Inflammatory macrophage treated with lipopolysaccharide for 4 hours (primary cell): ENCODE measurements at places on chromosomes 6 and 20.
A peak's percentile ranks its signal among the peaks of the same experiment; 100 is the strongest.

DNA sequence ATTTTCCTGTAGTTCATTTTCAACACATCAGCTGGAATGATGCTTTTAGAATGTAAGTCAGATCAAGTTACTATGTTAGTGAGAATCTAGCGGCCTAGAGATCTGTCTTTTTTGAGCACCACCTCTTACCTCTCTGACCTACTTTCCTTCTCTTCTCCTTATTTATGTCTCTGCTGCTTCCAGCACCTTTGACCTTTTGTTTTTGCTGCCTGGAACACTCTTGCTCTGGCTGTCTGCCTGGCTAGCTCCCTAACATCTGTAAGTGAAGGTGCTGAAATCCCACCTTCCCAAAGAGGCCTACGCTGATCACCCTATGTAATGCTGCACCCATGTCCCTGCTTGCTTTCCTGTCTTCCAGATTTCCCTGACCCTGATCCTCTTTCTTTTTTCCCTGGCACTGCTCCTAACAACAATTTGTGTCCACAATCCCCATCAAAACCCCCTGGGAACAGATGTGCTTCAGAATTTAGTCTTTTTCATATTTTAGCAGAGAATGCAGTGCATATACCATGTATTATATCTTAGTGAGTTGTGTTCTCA lies 87.8 kb downstream of the RFPL4B start:
- no peak for DNase-seq

DNA sequence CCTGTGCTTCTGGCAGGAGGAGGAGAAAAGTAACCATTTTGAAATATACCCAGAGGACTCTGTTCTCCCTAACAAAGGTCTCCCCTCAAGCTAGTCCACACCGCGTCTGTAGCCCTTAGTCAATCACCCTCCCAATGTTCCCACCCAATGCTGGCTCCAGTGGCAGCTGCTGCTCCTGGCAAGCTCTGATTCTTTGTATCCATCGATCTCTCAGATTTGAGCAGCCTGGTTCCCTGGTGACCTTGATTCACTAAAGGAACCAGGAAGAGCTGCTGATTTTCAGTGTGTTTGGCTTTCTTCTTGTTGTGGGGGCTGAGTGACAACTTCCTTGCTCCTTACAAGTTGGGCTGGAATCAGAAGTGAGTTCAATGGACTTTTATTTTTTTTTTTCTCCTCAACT lies 68.5 kb downstream of the FOXC1 start:
- DNase-seq: no peak

DNA sequence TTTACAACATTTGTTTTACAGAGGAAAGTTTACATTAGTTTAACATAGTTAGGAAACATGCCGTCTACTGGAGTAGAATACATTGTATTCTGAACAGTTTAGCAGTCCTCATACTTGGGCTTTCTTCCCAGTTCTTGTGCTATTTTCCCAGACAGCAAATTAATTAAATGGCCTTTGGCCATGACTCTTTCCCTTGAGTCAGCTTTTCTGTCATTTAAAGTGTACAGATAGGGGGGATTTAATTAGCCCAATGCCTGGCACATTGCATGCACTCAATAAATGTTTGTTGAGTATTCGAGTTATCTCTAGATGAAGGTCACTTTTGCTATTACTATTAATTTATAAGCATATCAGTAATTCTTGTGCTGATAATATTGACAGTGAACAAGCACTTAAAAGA lies 1.6 kb downstream of the TMEM244 start:
- DNase-seq: no peak

DNA sequence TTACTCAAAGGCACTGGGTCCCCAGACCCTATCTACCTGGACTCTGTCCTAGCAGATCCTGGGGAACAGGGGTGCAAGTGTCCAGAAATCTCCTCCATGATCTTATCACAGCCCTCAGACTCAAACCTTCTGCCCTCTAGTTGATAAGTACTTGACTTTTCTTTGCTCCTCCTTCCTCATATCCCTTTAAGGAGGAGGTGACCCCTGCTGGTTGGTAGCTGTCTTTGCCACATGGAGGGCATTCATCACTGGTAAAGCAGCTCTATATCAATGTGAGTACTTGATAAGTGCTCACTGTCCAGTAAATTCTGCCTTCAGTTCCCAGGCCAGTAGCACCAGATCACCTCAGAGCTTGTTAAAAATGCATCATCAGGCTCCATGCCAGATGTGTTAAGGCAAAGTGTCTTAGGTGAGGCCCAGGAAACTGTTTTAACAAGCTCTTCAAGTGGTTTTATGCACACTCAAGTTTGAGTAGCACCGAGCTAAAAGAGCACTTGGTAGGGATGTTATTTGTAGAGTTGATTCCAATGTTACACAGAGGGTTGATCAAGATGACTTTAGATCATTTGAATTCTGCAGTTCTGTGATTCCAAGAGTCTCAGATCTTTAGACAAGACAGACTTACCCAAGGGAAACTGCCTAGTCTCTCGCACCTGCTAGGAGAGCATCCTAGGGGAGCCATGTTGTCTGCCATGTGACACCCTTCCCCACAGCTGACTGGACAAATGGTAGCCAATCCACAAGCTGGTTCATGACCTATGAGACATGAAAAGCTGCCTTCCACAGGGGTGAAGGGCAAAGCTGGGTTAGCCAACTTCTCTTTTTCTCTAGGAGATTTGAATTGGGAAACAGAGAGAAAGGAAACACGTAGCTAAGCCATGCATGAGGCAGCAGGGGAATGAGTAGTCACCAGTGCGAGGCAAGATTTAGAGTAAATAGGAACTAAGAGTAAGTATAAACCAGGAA lies 18.6 kb downstream of the TREML2 start:
- DNase-seq: peak; percentile 98

GRCh38 chr20:22303523-22303922 lies 280.8 kb downstream of the FOXA2 start:
- DNase-seq: no peak

DNA sequence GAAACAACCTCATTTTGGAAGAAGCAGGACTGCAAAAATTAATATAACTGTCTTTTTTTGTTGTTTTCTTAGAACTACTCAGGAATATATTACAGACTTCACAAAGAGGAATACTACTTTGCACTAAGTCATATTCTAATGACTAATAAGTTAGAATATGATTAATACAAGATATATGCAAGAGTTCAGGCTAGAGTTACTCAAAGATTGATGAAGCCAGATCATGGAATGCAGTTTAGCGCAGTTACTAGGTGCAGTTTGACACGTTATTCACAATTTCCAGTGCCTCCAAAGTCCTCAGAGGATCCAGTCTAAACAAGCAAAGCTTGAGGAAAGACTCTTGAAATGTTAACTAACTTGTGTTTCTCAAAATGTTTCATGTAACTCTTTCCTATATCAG lies 1.2 kb upstream of the MYCT1 start:
- no peak for DNase-seq

GRCh38 chr6:143939364-143939763 lies 68.7 kb downstream of the PLAGL1 start:
- peak; percentile 39 for DNase-seq

GRCh38 chr6:6148192-6148815 lies 141.6 kb upstream of the NRN1 start:
- DNase-seq: no peak

GRCh38 chr6:24931718-24932691 lies 3.8 kb downstream of the RIPOR2 start:
- DNase-seq: peak; percentile 32

GRCh38 chr20:18166241-18166881 lies 28.7 kb downstream of the KAT14 start:
- peak; percentile 23 for DNase-seq

DNA sequence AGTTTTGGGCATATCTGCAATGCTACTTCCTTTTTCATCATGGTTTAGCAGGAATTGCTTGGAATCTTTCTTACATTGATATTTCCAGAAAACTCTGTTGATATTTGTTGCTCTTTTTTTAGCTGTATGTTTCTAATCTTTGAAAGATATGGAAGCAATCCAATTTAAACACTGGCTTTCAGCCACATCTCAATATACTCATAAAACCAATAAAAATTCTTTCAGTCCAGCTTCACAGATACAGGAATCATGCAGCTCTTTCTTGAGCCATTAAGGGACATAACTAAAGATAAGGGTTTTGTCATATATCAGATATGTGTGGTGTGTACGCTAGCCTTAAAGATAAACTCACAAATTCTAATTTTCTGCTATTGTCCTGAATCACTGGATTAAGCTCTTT lies 47.4 kb downstream of the PKIB start:
- no peak for DNase-seq

GRCh38 chr6:11206576-11206975 lies 25.9 kb downstream of the NEDD9 start:
- peak; percentile 80 for DNase-seq

DNA sequence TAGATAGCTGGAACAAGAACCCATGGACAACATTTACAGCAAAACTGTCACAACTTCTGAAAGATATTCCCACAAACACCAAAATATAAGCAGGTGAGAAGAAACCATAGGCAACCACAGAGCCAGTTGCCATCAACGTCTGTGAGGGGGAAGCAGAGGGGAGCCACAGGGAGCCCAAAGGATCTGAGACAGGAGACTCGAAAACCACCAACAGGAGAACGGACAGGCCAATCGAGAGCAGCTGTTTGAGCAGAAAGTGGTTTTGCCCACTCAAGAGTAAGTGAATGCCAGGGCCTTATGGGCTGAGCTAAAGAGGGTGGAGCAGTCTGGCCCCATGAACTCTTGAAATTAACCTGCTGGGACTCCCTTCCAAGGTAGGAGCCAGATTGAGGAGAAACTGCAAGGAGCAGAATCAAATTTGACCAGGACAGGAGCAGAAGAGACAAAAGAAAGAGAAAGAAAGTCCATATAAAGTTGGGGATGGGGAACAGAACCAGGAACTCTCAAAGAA lies 195.4 kb downstream of the ANKRD60 start:
- no peak for DNase-seq

DNA sequence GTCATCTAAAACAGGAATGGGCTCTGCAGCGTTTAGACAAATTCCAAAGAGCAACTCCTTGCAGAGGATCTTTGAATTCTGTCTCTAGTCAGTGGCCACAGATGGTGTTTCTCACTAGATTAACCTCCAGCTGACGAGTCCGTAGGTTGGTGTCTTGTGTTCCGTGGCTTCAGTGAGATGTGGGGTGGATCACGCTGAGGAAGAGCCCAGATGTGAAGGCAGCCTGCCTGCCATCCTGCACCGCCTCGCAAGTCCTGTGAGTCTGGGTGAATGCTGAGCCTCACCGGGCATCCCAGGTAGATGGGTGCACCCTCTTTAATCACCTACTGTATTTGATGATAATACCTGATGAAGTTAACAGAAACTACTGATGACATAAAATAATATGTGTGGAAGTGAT lies 70.4 kb downstream of the THBS2 start:
- no peak for DNase-seq

GRCh38 chr6:34810017-34810882 lies 18.4 kb downstream of the BLTP3A start:
- DNase-seq: no peak

DNA sequence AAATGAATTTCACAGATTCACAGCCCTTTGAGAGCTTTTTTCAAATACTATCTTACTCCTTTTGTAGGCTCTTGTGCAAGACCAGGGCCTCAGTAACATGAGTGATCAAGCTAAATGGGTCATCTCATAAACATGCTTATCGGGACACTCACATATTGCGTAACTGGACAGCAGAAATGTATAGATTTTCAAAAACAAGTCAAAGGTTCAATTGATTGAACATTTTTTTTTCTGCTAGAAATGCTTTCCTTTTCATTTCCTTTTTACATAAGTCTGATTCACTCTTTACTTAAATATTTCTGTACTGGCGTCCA lies 8.7 kb upstream of the SALL4 start:
- DNase-seq: no peak

DNA sequence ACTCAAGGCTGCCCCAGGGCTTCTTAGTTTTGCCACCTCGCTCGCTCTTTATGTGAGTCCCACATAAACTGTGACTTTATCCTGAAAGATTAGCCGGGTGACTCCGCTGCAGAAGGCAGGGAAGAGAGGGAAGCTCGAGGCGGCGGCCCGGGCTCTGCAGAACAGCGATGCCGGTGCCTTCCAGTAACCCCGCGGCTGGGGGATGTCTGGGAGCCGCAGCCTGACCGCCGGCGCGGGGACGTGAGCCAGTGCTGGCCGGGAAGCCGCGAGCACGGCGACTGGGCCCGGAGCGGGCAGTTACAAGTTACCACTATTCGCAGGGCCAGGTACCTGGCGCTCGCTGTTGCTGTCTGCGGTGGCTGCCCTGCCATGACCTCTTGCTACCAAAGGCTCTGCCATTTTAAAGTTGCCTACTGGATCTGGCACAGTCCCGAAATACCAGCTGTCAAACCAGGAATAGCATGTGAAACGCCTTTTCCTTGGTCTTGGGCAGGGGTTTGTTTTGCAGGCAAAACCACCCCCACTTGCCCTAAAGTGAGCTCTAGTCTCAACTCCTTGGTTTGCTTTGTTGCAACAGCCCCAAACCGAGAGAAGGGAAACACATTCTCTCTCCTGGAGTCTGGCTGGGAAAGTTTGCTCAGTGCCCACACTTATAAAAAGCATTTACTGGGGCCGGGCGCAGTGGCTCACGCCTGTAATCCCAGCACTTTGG lies 124.0 kb upstream of the SLC2A12 start:
- peak; percentile 59 for DNase-seq

GRCh38 chr20:61933481-61933950 lies 132.2 kb downstream of the TAF4 start:
- DNase-seq: no peak

- DNase-seq: no peak
Observed at GRCh38 chr6:159875194-159875593, 15.6 kb upstream of the MAS1 start.

GRCh38 chr6:161082215-161082614 lies 90.6 kb downstream of the MAP3K4 start:
- DNase-seq: no peak

- DNase-seq: no peak
Observed at GRCh38 chr6:147651249-147652063, 143.0 kb downstream of the SAMD5 start.

DNA sequence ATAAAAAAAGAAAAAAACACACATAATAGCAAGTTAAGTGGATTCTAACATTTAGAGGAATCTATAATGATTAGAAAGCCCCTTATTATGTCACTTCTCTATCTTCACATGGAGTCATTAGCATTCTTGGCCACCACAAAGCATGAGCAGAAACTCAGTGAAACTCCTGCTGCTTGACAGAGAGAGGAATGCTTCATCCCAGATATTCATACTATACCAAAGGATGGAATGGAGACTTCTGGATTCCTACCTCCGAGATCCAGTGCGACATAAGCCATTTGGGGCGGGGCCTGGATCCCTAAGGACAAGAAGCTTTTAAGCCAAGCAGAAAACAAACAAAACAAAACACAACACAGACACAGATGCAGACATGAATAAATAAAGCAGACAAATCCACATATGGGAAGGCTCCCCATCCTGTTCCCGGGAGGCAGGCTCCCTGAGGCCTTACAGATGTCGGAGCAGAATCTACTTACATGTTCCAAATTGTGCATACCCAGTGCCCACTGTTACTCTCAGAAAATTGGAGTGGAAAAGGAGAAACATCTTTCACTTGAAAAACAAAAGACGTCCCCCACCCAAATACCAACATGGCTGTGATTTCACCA lies 727.3 kb downstream of the MAFB start:
- DNase-seq: no peak

DNA sequence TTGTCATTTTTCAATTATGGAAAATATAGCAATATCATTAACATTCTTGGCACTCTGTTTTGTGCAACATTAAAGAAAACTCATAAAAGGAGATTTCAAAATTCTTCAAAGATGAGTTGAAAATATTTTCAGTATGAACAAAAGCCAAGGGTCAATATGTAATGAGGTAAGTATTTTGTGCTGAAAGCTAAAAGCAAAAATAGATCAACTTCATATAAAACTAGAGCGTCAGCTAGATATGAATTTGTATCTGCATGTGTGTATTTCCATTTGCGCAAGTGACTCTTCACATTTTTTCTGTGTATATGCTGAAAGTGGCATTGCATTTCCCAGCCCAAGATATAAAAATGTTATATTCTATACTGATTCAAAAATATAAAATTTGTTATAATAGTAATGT lies 492.1 kb upstream of the EYS start:
- DNase-seq: no peak
